ENCODE measurements at places on chromosomes 2 and 18.

- no peak for DNase-seq
These were observed 99.1 kb upstream of the PELI1 start for GRCh38 chr2:64243081-64244036.

- no peak for DNase-seq
These were observed 308.3 kb downstream of the DLGAP1 start for GRCh38 chr18:4146797-4147196.

DNA sequence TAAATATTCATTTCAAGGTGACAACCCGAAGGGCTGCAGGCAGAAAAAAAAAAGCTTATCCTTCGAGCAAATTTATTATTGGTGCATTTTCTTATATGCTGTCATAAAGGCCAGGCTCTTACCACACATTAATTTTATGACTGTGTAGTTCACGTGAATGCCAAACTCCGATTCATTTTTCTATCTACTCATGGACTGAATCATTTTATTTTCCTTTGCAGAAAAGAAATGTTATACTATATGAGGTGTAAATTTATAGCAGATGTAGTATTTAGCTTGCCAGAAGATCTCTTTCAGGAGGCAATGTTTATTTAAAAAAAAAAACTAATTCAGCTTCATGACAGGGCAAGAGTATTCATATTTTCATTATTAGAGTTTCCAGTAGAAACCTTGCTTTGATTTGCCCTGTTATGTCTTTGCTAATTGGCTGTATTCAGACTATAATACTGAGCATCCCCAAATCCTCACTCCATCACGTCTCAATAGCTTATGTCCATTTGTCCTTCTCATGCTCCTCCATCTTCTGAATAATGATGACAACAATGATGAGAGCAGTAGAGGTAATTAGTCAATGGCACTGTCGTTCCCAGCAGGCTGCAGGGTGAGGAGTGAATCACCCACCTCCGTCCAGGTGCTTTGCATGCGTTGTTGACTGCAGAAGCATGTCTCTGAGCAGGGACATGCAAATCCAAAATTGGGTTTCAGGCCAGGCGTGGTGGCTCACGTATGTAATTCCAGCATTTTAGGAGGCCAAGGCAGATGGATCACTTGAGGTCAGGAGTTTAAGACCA lies 101.1 kb upstream of the RAB12 start:
- DNase-seq = no peak

DNA sequence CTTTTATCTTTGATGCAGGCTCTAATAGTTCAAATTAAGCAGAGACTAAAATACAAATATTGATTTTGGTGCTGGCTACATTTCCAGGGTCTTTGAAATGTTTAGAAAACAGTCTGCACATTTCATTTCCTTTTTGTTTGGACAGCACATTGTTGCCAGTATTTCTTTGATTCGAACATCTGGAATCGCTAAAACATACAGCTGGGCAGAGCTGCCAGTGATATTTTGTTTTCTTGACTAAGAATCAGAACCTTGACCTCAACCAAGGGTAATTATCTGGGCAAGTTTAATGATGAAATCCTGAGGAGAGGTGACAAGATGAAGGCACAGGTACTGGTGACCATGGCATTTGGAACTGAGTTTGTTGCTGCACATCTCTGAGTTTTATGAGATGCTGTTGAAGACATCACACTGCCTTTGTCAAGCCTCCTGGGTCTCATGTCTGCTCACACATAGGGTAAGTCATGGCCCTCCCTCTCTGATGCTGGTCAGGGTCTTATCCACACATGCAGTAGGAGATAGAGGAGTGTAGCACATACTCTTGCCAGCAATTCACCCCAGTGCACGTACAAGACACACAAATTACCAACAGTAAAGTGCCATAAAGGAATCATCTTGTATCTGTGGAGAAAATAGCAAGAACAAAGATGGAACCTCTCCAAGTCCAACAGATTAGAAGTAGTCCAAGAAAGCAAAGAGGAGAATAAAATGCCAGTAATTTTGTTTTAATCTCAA lies 391.9 kb downstream of the RND3 start:
- DNase-seq = no peak
